ENCODE measurements at places on chromosomes 13 and 19. TPM values are rescaled to one million over a fixed set of nuclear protein-coding genes. Genes with fewer than 3 reads are reported as not detected.

GRCh38 chr19:19043881-19044280, 10.5 kb downstream of the ARMC6 start:
- no peaks in the 10 kb centered on the region for H3K27me3 ChIP-seq
- no peak overlapping the region for H3K27ac ChIP-seq
- no peak overlapping the region for H3K4me3 ChIP-seq
- no peaks in the 10 kb centered on the region for H3K36me3 ChIP-seq

GRCh38 chr13:100773429-100773828, 98.8 kb upstream of the TMTC4 start:
- H3K4me1 ChIP-seq: no peaks in the 10 kb centered on the region
- H3K27ac ChIP-seq: no peak overlapping the region
- H3K36me3 ChIP-seq: no peaks in the 10 kb centered on the region
- H3K4me3 ChIP-seq: no peak overlapping the region
- no peak for DNase-seq
- H3K27me3 ChIP-seq: no peaks in the 10 kb centered on the region

GRCh38 chr19:13099073-13099999, 3.3 kb downstream of the LYL1 start:
- no peaks in the 10 kb centered on the region for H3K36me3 ChIP-seq
- H3K4me1 ChIP-seq: peaks cover 9% of the 10 kb centered on the region
- no peak overlapping the region for H3K27ac ChIP-seq
- DNase-seq: peak; percentile 46

DNA sequence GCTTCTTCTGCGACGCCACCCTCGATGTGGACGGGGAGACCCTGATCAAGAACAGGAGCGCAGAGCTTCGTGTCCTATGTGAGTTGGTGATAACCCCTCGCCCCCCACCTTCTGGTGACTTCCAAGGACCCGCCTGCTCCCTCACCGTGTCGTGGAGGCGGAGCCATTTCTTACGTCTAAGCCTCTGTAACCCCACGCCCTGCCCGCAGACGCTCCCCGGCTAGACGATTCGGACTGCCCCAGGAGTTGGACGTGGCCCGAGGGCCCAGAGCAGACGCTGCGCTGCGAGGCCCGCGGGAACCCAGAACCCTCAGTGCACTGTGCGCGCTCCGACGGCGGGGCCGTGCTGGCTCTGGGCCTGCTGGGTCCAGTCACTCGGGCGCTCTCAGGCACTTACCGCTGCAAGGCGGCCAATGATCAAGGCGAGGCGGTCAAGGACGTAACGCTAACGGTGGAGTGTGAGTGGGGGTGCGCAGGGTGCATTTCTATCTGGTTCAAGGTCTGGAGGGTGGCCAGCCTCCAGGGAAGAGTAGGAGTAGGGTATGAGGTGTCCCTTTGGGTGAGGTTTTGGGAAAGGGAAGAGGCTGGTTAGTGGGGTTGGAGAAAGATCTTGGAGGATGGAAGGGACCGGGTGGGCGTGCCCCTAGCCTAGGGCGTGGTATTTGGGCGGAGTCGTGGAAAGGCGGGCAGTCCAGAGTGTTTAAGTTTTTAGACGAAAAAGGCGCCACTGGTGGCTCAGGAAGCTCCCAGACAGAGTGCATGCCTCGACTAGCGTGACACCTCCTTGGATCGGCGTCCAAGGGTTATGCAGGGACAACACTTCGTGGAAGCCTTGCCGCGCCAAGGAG, 3.3 kb downstream of the ICAM5 start:
- no peak overlapping the region for H3K27ac ChIP-seq
- peaks cover 6% of the 10 kb centered on the region for H3K27me3 ChIP-seq
- H3K4me1 ChIP-seq: peaks cover 21% of the 10 kb centered on the region
- DNase-seq: peak; percentile 66
- no peaks in the 10 kb centered on the region for H3K36me3 ChIP-seq

DNA sequence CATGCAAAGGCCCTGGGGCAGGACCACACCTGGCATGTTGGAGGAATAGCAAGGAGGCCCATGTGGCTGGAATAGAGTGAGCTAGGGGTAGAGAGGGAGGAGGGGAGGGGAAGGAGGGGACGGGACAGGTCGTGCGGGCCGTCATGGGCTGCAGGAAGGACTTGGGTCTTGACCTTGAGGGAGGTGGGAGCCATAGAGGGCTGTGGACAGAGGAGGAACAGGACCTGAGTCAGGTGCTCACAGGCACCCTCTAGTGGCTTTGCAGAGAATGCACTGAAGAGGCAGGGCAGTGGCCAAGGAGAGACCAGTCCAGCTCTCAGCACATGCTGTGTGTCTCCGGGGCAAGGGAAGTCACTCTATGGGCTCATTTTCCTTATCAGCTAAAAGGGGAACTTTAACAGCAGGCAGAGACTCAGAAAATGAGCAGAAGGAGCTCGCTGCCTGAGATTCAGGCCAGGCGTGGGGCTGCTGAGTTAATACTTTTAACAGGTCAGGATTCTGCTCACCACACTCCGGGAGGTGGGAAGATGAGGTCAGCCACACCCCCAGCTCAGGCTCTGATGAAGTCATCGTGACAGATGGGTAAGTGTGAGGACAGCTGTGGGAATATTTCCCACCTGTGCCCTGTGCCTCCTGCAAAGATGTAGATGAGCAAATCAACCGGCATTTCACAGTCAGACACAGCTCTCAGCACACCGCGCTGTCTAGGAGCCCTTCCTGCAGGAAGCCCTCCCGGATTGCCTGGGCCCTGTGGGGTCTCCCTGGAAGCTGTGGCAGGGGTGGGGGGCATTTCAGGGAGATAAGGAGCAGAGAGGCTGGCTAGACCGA, 6.0 kb upstream of the TNFAIP8L1 start:
- peaks cover 3% of the 10 kb centered on the region for H3K4me1 ChIP-seq
- H3K36me3 ChIP-seq: no peaks in the 10 kb centered on the region
- H3K27me3 ChIP-seq: no peaks in the 10 kb centered on the region
- H3K4me3 ChIP-seq: no peak overlapping the region

ZNF850 gene
- polyA plus RNA-seq: 1.3 TPM

Data from ovary (tissue), 10 donors.